Dermis blood vessel endothelial cell (primary cell): ENCODE measurements at places on chromosomes 1 and 21. TPM values are rescaled to one million over a fixed set of nuclear protein-coding genes. Genes with fewer than 3 reads are reported as not detected.

DNA sequence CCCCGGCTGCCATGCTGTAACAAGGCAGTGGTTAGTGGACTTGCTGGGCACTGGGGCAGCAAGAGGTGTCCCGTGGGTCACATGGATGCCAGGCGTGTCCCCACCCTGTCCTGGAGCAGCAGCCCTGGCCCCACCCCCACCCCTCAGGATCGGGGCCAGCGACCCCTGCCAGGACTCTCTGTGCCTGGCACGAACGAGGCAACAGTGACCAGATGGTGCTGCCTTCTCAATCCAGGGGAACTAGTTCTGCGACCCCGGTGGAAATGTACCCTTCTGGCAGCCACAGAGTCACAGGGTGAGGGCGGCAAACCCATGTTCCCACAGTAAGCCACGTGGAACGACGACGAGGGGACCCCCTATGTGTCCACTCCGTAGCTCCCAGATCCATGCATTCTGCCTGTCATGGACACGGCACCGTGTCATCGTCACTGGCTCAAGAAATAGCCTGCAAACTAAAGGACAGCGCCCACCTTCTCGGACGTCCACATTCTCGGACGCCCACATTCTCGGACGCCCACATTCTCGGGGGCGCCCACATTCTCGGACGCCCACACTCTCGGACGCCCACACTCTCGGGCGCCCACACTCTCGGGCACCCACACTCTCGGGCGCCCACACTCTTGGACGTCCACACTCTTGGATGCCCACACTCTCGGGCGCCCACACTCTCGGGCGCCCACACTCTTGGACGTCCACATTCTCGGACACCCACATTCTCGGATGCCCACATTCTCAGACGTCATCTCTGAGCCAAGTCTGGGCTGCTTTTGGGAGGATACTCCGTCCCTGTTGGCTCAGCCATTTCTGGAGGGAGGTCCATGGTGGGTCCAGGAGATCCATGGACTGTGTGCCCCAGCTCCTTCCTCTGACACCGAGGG is 19.6 kb upstream of the ACTRT2 start:
- no peak for DNase-seq

The ZBTB8B gene
- under 0.01 TPM in 2 replicates for total RNA-seq

DNA sequence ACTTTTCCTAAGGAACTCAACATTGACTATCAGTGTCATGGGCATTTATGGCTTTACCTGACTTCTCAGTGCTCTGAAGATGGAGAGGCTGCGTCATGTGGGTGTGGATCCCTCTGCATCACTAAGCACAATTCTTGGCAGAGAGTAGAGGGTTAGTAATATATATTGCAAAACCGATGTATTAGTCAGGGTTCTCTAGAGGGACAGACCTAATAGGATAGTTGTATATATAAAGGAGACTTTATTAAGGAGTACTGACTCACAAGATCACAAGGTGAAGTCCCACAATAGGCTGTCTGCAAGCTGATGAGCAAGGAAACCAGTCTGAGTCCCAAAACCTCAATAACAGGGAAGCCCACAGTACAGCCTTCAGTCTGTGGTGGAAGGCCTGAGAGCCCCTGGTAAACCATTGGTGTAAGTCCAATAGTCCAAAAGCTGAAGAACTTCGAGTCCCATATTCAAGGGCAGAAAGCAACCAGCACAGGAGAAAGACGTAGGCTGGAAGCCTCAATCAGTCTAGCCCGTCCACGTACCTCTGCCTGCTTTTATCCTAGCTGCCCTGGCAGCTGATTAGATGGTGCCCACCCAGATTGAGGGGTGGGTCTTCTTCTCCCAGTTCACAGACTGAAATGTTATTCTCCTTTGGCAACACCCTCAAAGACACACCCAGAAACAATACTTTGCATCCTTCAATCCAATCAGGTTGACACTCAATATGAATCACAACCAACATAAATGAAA is 159.7 kb upstream of the NRIP1 start:
- no peak for DNase-seq

GRCh38 chr1:117564227-117565075 is 41.4 kb upstream of the TENT5C start:
- no peak for DNase-seq

- DNase-seq = no peak
Observed at GRCh38 chr21:31008355-31008754, 29.9 kb downstream of the KRTAP19-8 start.

DNA sequence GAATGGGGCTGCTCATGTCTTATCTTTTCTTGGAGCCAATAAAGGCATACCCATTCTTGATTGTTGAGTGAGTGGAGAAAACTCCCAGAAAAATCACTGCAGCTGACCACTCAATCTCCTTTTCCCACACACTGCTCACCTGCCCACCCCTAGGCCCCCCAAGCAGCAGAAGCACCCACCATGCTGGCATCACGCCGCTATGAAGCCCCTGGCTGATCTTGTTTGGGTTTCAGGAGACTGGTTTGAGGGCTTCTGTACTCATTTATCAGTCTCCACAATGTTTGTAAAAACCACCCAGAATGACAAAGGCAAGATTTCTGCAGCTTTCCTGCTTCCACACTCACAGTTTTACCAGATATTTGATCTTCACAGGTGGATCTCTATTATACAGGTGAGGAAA is 33.5 kb upstream of the ATP2B4 start:
- no peak for DNase-seq

The GJA4 gene
- 54.3 and 61.8 TPM in 2 replicates for total RNA-seq

DNA sequence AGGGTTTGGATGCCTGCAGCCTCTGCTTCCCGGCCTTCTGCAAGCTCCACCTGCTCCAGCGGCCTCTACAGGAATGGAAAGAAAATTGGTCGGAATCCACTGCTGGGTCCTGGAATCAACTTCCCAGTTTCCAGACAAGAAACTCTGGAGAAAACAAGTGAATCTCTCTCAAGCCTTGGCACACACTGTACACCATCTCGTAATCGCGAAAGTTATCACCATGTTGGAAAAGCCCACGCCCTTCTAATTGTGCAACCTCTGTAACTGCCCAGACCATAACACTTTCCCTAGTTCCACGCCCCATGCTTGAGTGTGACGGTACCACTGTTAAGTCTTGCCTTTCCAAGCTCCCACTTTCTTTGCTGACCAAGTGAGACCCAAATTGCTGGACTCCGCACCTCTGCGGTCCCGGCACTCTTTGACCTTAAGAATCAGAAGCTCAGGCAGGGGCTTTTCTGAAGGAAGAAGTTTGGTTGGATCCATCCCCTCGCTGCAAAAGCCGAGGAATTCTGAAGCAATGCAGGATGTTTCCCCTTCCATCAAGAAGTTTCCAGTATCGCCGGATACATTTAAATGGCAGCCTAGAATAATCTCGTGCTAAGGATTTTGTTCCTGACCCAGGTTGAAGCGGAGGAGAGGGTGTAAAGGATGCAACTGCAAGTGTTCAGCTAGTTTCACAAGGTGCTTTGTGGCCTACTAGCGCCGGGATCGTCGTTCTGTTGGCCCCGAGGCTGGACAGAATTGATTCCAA is 6.2 kb downstream of the NR5A2 start:
- no peak for DNase-seq

DNA sequence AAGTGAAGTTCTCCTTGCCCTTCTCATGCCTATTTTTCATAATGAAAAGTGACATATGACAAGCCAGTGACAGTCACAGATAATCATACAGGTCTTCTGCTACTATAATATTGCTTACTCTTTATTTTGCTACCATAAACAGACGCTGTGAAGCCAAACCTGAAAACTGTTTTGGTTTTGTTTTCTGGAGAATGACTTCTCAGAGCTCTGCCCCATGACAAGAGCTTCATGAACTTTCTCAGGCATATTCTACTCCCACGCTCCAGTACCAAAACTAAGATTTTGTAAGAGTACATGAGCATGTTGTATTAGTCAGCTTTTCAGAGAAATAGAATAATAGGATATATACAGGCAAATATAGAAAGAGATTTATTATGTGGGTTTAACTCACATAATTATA is 64.3 kb upstream of the VTCN1 start:
- DNase-seq = no peak

DNA sequence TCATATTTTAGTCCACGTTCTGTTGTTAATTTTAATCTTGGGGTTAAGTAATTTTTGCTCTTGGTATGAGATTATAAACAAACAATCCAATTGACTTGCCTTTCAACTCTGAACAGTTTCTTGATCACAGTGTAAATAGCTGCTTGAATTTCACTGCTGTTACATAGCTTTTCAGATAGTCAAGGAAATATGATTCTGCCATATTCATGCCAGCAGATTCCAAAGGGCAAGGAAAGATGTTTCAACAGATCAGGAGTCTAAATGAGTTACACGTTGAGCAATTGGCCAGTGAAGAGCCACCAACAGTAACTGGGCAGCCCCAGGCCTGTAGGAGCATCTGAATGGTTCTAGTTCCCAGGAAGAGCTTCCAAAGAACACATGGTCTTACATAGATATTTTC is 93.6 kb downstream of the LEPR start:
- no peak for DNase-seq

DNA sequence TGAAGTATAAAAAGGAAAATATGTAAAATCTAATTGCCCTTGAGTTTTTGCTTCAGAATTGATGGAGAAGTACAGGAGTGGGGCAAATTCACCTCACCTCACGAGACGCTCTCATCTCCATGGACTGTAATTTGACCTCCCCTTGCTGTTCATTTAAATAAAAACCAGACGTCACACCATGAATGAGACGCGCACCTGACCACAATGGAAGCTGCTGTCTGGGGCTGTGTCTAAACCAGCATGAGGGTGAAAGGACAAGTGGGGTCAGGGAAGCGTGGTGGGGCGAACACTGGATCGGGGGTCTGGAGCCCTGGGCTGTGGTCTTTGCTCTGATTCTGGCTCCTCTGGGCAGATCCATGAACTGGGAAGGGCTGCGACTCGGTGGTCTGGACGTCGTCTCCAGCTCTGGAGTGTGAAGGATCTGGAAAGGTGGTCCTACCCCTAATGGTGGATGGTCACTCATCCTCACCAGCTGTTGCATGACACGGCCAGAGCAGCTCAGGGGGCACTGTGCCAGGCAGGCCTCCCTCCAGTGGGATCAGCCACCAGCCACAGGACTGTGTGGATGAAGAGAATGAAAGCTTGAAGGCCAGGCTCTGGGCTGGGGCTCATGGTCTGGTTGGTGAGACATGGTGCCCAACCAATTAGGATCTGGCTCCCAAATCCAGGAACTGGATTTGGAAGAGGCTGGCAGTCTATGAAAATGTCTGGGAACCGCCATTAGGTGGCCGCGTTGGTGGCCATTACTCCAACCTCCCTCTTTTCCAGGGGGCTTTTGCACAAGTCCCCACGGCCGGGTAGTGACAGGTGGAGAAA is 728.6 kb downstream of the PTPRU start:
- no peak for DNase-seq

DNA sequence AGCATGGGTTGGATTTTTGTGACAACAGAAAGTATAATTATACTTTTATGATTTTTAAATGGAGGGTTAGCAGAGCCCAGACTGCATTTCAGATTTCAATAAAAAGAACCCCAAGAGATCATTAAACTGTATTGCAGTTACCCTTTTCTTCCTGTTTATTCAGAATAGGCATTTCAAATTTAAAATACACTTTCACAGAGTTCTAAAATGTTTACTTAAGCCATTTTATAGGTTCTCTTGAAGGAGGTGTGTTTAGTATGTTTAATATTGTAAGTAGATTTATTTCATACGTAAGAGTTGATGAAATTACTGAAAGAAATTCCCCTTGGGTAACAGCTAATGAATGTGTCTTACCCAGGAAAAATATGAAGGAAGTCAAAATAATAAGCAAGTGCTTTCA is 17.4 kb downstream of the UAP1 start:
- DNase-seq = no peak

DNA sequence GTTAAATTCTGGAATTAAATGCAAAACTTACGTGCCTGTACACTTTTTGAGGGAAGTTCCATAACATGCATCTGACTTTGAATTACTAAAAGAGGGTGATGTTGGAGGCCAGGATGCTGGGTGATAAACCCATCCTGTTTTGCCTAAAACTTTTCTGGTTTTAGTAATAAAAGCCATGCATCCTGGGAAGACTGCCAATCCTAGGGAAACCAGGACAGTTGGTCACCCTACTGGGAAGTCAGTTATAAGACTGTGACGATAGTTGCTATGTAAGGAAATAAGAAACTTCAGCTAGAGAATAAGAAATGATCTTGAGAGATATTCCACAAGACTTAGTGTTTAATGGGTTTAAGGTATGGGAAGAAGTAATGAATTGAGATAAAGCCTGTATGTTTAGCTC is 336.6 kb upstream of the LYPLAL1 start:
- DNase-seq = peak; percentile 7

GRCh38 chr1:226495716-226496115 is 52.8 kb upstream of the STUM start:
- DNase-seq = no peak

GRCh38 chr1:234827181-234827580 is 217.2 kb upstream of the IRF2BP2 start:
- DNase-seq = peak; percentile 32

DNA sequence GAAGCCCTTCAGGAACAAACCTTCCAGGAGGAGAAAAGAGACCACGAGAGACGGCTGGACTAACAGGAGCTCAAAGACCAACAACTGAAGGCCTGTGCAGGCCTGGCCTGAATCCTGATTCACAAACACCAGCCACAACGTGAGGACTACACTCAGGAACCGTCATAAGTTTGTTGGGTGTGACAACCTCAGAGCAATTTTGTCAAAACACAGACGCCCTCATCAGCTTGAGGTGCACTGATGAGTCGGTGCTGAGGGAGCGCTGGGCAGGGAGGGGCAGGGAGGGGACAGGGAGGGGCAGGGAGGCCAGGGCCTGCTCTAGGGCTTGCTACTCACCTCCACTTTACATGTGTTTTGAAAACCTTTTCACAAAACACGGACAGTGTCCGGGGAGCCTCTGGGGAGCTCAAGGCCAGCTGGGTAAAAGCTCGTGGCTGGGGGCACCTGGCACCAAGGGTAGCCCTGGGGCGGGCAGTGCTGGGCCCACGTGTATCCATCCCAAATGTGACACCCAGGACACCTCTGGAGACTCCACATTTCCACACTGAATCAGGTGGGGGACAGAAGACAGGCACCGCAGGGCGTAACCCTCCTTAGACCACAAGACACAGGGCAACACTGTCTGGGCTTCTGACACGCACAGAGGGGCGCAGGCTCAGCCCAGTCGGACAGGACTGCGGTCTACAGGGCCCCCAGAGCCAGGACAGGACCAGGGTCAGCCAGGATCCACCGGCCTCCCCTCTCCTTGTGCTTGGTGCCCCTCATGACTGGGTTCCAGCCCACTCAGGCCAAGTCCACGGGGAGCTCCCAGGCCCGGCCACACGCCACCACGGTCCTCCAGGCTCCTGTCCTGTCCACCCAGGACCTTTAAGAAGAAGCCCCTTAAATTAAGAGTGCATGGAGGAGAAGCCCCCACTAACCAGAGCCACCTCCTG is 16.5 kb downstream of the LSS start:
- no peak for DNase-seq

GRCh38 chr1:93673163-93673829 is 8.3 kb downstream of the BCAR3 start:
- no peak for DNase-seq

GRCh38 chr1:232767305-232768074 is 37.7 kb upstream of the MAP10 start:
- DNase-seq = peak; percentile 24

DNA sequence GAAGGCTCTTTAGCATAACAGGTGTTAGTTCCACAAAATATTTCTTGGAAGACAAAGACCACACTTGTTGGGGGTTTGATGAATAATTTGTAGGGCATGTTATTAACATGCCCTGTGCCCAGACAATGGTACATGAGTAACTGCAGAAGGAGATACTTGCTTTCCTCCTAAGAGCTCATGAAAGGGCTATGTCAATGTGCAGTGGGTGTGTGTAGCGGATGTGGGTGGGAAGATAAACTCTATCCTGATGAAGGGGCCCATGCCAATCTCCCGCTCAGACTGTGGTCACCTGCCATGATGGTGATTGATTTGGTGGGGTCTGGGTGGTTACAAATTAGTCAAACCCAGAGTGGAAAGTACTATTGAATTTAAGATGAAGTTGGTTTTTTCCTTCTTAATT is 69.8 kb upstream of the DNAH14 start:
- no peak for DNase-seq
